Activated T-helper 1 cell treated with anti-CD3 and anti-CD28 coated beads, Interleukin-12 subunit alpha, Interleukin-12 subunit beta, Interleukin-2, Interleukin-4 antibody, amounts not matched to agents 30 ng/mL and 10 ng/mL and 1 ng/mL, durations not matched to agents 14 hours and 24 hours and 36 hours (primary cell): ENCODE measurements at places on chromosomes 4 and X.

DNA sequence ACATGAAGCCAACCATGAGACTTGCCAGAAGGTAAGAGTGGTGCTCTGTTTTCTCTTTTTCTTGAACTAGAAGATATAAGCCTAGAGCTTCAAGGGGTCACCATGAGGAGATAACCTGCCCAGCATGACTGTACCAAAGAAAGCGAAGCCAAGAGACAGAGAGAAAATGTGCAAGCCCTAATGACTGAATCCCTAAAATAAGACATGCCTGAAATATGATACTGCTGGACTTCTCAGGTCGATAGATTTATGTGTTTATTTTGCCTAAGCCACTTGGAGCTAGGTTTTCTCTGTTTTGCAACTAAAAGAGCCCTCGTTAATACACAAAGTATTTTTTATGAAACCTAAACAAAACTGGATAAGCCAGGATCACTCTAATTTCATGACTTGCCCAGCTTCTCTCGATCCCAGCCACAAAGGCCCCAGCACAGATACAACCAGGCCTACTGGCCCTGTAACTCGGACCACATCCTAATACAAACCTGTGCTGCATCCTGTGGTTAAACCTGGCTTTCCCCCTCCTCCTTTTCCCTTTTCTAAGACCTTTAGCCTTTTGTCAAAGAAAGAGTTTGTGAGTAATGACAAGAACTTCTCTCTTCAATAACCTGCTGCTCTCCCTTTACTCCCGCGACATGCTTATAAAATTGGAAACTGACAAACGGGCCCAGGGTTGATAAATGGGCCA lies 185.8 kb downstream of the APBB2 start:
- H3K4me1 ChIP-seq, result no peaks in the 10 kb centered on the region
- no peak overlapping the region for H3K4me3 ChIP-seq
- H3K27me3 ChIP-seq, result no peaks in the 10 kb centered on the region
- DNase-seq, result no peak

DNA sequence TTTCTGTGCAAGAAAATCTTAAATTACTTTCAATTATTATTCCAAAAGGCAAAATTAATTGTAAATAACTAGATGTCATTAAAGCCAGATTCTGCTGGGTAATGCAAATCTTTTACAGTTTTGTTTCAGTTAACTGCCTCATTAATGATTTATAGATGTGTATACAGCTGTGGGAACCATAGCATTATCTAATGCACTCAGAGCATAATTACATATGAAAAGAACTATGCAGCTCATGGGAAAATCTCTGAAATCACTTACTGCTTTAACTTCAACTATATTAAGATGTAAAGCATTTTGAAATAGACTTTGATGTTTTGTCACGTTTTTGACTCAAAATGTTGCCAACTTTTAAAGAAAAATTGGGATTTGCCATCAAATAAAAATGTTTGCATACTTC lies 630.3 kb upstream of the KLHL4 start:
- no peak for DNase-seq
- no peaks in the 10 kb centered on the region for H3K36me3 ChIP-seq
- H3K4me3 ChIP-seq, result no peak overlapping the region
- no peaks in the 10 kb centered on the region for H3K27me3 ChIP-seq
- no peaks in the 10 kb centered on the region for H3K4me1 ChIP-seq

DNA sequence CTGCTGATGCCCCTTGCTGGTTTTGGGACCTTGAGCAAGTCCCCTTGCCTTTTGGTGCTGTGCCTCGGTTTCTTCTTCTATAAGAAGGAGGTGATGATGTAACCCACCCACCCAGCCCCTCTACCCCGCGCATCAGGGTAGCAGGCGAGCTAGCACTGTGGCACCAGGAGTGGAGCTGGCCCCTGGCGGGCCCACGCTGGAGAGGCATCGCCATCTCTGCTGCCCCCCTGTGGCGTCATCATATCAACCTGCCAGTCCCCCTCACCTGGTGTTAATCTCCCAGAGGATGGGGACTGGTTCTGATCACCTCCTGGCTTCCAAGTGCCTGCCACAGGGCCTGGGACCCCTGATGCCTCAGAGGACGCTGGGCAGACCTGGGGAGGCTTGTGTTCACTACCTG lies 6.3 kb upstream of the SORCS2 start:
- H3K27ac ChIP-seq, result no peak overlapping the region
- no peak for DNase-seq
- H3K36me3 ChIP-seq, result peaks cover 3% of the 10 kb centered on the region
- peaks cover 12% of the 10 kb centered on the region for H3K4me1 ChIP-seq
- H3K4me3 ChIP-seq, result no peak overlapping the region

- no peaks in the 10 kb centered on the region for H3K27me3 ChIP-seq
- DNase-seq, result no peak
- no peak overlapping the region for H3K27ac ChIP-seq
These were observed 640.6 kb downstream of the SPRY1 start for GRCh38 chr4:124037236-124037635.

DNA sequence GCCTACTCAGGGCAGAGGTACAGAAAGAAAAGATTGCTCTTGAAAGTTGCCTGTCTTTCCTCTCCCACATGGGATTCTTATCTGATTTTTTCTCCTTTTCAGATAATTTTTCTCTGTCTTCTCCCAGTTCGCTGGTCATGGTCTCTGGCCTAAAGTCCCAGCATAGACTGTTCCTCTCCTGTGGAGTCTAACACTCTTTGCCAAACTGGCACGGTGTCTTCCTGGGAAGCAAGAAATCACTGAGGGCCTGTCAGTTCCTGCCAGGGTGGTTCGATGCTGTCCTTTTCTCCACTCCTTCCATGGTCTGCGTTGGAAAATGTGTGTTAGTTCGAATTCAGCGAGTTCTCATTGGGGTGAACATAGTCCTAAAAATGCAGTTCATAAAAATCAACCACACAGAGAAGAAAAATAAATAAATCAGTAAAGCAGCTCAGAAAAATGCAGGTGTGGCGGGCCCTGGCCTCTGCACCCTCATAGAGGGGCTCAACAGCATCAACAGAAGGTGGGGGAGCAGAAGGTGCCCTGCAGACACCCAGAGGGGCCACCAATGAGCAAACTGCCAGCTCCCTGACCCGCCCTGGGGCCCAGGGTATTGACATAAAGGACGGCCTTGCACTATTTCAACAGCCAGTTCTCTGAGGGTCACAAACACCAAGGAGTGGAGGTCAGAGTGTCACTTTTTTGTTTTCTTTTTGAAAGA lies 2.1 kb downstream of the RGN start:
- no peaks in the 10 kb centered on the region for H3K36me3 ChIP-seq
- H3K4me1 ChIP-seq, result no peaks in the 10 kb centered on the region
- no peak overlapping the region for H3K27ac ChIP-seq
- no peak overlapping the region for H3K4me3 ChIP-seq

DNA sequence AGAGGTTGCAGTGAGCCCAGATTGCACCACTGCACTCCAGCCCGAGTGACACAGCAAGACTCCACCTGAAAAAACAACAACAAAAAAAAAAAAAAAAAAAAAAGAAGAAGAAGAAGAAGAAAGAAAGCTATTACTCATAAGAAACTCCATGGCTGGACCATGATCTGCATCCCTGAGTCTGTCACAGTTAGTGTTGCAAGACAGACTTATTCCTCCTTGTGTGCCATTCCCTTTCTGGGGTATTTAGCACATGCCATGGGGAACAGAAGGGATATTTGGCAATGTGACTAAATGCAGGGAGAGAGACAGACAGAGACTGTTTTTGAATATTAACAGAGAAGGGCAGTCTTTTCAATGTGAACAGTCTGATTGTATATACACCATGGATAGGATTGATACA lies 16.7 kb upstream of the PDS5A start:
- no peaks in the 10 kb centered on the region for H3K4me1 ChIP-seq
- no peak for DNase-seq
- no peak overlapping the region for H3K27ac ChIP-seq
- peaks cover 2% of the 10 kb centered on the region for H3K27me3 ChIP-seq
- no peak overlapping the region for H3K4me3 ChIP-seq

DNA sequence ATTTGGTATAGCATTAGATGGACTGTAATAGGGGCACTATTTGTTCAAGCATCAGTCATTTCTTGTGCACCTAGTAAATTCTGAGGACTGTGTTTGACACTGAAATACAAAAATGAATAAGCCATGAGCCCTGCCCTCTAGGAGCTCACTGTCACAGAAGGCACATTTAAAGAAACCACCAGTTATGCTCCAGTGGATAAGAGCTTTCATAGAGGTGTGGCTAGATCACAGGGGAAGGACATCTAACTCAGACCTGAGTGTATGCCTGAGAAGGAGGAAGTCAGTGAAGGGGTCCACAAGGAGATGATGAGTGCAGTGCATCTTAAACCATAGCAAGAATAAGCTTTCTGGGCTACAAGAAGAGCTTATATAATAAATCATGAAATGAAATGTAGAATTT lies 40.1 kb downstream of the BTC start:
- no peak overlapping the region for H3K27ac ChIP-seq
- H3K4me3 ChIP-seq, result no peak overlapping the region
- no peaks in the 10 kb centered on the region for H3K4me1 ChIP-seq

- H3K27ac ChIP-seq, result no peak overlapping the region
- no peaks in the 10 kb centered on the region for H3K27me3 ChIP-seq
- no peaks in the 10 kb centered on the region for H3K4me1 ChIP-seq
- H3K4me3 ChIP-seq, result no peak overlapping the region
These were observed 74.9 kb upstream of the PABPC4L start for GRCh38 chr4:134276476-134276875.

DNA sequence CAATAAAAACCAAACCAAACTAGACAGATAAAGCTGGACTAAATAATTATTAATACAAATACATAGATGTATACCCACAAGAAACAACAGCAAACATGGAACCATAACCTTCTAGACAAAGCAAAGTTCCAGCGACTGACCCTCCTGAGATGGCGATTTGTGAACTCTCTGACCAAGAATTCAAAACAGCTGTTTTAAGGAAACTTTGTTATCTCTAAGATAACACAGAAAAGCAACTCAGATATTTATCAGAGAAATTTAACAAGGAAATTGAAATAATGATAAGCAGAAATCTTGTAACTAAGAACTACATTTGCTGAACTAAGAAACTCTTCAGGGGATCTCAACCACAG lies 23.4 kb upstream of the MTHFD2L start:
- DNase-seq, result no peak
- no peak overlapping the region for H3K27ac ChIP-seq
- no peak overlapping the region for H3K4me3 ChIP-seq
- no peaks in the 10 kb centered on the region for H3K36me3 ChIP-seq
- no peaks in the 10 kb centered on the region for H3K4me1 ChIP-seq

- no peak for DNase-seq
- no peaks in the 10 kb centered on the region for H3K4me1 ChIP-seq
- no peaks in the 10 kb centered on the region for H3K27me3 ChIP-seq
- H3K36me3 ChIP-seq, result no peaks in the 10 kb centered on the region
- H3K27ac ChIP-seq, result no peak overlapping the region
- H3K4me3 ChIP-seq, result no peak overlapping the region
These were observed 218.5 kb upstream of the FGF13 start for GRCh38 chrX:138929926-138930582.

- no peak for DNase-seq
- no peak overlapping the region for H3K27ac ChIP-seq
- H3K4me3 ChIP-seq, result no peak overlapping the region
- no peaks in the 10 kb centered on the region for H3K36me3 ChIP-seq
- H3K4me1 ChIP-seq, result no peaks in the 10 kb centered on the region
- peaks cover 2% of the 10 kb centered on the region for H3K27me3 ChIP-seq
These were observed 2.2 kb upstream of the CLDN2 start for GRCh38 chrX:106917830-106918500.

GRCh38 chrX:2489446-2490445 lies 11.0 kb downstream of the DHRSX start:
- peaks cover 14% of the 10 kb centered on the region for H3K36me3 ChIP-seq
- H3K4me1 ChIP-seq, result no peaks in the 10 kb centered on the region
- H3K4me3 ChIP-seq, result no peak overlapping the region
- DNase-seq, result no peak

DNA sequence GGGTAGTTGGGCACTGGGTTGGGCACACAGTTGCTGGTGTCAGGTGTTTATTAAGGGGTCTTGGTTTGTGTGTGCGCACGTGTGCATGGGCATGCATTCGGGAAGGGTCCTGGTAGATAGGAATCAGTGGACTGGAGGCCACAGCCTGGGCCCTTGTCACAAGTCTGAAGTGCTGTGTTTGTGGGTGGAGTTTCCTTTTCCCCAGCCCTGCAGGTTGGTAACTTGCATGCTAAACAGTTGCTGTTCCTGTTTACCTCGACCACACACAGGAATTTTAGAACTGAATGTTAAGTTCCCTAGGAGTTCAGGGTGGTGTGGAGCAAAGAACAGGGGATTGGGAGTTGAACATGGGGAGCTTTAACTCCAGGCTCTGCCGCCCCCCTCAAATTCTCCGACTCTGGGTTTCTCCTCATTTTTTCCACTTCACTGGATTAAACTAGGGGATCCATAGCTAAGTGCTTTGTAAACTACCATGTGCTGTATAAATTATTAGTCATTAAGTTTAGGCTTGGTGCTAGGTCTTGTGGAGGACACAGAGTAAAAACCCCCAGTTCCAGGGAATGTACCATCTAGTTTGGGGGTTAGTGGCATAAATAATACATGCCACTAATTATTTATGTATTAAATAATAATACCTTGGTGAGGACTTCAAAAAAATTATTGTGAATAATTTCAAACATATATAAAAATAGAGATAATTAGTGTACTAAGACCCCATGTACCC lies 49.0 kb downstream of the STARD8 start:
- H3K27ac ChIP-seq, result no peak overlapping the region
- H3K36me3 ChIP-seq, result no peaks in the 10 kb centered on the region
- DNase-seq, result no peak
- peaks cover 22% of the 10 kb centered on the region for H3K4me1 ChIP-seq

DNA sequence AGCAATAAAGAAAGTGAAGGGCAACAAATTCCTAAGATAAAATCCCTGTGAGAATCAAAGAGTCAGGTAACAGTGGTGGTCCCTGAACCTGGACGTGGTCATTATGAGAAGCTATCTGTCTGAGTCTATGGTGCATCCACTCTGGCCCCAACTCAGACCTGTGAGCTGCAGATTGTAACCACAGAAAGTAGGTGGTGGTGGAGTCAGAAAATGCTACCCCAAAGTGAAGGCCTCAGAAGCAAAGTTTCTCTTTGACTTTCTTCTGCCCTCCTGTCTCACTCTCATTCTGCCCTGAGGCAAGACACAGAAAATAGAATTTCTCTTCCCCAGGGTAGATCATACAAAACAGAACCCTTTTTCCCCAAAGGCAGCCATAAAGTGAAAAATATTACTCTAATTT lies 84.1 kb upstream of the NEIL3 start:
- H3K36me3 ChIP-seq, result no peaks in the 10 kb centered on the region
- no peak overlapping the region for H3K4me3 ChIP-seq
- no peaks in the 10 kb centered on the region for H3K27me3 ChIP-seq
- H3K4me1 ChIP-seq, result peaks cover 11% of the 10 kb centered on the region

DNA sequence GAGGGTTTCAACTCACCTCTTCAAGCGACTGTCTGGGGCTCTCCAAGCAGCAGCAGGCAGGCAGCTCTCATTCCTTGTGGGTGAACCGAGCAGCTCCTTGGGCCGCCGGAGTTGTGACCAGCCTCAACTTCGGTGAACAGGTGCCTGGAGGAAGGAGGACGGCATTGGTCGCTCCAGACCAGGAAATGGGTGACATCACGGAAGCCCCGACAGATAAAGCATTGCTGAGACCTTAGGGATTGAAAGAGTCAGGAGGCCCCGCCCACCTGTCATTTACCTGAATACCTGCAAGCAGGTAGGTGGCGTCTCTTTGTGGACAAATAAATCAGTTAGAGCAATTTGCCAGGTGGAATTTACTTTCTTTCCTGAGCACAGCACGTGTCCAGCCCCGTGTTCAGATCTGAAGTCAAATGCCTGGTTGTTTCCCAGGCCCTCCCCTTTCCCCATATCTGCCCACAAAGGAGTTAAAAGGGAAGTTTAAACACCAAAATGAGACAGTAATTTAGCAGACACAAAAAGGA lies at the start of gene LNX1:
LNX1 (minus strand) TSS at position 115 of the 521 bp plus-strand sequence. CDS start 17,484 bp downstream, outside the sequence.
- no peaks in the 10 kb centered on the region for H3K4me1 ChIP-seq
- peaks cover 2% of the 10 kb centered on the region for H3K36me3 ChIP-seq
- H3K27ac ChIP-seq, result no peak within 1 kb of the TSS
- peaks cover 22% of the 10 kb centered on the region for H3K27me3 ChIP-seq
- DNase-seq, result no peak
